ENCODE measurements at places on chromosomes 5 and 9.

DNA sequence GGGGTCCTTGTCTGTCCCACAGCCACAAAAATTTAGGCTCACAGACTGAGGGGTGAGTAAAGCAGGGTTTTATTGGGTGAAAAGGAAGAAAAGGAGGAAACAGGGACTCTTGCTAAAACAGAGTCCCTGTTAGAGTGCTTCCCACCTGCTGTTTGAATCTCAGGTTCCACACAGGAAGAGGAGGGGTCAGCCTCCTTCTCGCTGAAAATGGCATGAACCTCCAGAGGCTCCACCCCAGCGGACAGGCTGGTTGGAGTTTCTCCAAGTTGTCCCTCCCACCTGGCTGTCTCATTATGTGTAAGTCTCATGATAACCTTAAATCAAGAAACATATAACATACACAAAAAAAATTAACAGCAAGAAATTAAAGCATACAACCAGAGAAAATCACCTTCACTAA, 28.3 kb upstream of the UHRF2 start:
- no peak for DNase-seq

GRCh38 chr5:123916345-123917121, 404.6 kb downstream of the CSNK1G3 start:
- DNase-seq: no peak

- DNase-seq: no peak
Observed at GRCh38 chr5:151002250-151002649, 18.1 kb upstream of the GPX3 start.

GRCh38 chr9:68778635-68779034, 73.6 kb downstream of the PIP5K1B start:
- DNase-seq: no peak

- DNase-seq: no peak
Observed at GRCh38 chr5:154679501-154679900, 75.7 kb upstream of the LARP1 start.

DNA sequence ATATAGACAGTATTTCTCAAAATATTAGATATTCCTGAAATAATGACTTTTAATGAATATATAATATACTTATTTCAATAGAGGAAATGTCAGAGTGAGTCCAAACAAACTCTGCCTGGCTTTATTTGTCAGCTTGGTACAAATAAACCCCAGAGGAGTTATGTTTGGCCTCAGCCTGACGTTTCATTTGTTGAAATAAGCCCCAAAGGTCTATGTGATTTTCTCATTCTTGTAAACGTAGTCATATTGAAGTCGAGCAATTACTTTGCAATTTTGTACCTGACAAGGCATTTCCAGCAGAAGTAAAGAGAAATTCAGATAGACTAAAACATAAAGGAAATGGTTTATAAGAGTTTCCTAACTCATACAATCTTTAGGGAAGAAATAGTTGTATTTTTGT, 57.9 kb downstream of the MCCC2 start:
- DNase-seq: no peak

GRCh38 chr9:546235-546634, 295.3 kb upstream of the DMRT1 start:
- no peak for DNase-seq

DNA sequence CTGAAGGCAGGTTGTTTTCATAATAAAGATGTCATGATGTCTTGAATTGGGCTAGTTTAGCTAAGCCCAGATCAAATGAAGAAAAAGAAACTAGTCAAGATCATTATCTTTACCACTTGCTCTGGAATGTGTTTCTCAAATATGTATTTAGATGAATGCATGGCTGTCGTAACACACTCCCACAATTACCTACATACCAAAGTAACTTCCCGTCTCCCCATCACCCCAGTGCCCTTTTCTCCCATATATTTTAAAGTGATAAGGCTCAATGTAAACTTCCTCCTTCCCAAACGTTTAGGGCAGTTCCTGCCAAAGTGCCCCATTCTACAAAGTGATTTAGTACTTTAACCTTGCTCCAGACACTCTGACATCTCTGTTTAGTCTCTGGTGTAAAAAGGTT, 61.4 kb downstream of the SLC1A3 start:
- DNase-seq: no peak

GRCh38 chr5:14660833-14661232, 3.7 kb upstream of the OTULIN start:
- no peak for DNase-seq

GRCh38 chr5:131488463-131488862, 146.6 kb downstream of the RAPGEF6 start:
- DNase-seq: no peak

DNA sequence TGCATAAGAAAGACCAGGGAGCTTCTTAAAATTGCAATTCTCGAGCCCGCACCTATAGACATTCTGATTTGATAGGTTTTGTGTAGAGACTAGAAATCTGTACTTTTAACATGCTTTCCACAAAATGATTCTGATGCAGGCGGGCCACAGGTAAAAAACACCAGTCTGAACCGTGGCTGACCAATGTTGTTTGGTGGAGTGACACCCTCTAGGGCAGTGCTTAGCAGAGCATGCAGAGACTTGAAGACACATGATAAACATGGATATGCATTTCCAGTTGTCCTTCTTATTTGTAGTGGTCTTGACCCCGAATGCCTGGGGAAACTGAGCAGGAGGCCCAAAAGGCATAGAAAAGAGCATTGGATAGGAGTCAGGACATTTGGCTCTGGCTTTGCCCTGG, 10.5 kb upstream of the COL15A1 start:
- no peak for DNase-seq

DNA sequence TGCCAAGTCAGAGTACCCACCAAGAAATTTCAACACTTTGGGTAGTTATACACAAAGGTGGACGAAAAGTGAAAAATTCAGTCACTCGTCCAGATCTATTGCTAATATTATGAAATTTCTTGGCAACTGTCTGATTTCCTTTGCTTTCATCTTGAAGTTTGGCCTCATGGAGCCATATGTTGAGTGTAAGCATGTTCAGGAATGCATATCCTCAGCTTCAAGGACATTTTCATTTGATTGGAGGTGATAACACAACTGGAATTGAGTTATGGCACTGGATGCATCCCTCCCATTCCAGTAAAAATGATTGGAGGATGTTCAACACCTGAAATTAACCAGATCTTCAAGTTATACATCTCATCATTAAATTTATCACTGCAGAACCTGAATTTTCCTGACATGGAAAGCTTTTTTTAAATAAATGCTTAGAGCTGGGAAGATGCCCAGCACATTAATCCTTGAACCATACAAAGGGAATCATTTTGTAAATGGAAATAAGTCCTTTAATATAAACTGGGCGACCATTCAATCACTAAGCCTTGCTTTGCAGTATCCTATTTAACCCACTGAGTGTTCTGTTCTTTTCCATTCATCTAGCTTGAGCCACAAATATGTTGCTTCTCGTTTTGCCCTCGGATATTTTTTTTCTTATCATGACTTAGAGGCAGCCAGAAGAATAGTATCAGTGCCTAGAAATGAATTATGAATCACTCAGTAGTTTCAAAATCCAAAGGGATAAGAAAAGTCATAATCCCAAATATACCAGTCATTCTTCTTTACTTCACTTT, 273.7 kb upstream of the PIK3R1 start:
- no peak for DNase-seq

DNA sequence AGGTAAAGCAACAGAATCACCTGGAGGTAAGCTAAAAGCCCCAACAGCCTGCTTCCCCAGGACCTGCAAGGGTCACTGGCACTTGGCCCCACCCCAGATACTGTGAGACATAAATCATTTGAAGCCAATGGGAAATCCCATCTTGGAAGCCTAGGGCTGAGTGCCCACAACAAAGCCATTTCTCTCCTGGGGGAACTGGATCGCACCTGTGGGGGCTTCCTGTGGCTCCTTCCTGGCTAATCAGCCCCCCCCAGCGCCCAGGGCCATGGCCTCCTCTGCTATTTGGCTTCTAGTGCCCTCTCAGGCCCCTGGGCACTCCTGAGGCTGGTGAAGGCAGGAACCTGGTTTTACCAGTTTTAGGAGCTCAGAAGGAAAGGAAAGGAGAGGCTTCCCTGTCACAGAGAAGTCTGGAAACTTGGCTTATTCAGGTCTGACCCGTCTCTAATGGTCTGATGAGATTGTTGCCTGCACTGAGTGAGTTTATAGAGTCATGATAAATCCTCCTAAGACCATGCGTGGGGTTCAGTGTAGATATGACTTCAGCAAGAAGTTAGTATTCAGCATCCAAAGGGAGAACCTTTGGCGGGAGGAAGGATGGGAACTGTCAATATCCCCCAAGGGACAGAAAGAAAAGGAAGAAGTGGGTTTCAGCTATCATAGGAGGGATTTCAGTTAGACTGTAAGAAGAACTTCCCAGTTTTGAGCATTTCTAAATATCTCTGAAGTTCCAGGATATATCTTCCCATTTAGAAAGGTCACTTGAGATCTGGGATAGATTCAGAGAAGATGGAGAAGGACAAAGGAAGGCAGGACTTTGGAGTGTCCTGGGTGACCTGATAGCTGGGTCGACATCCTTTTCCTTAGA, 1.2 kb downstream of the KCNMB1 start:
- DNase-seq: no peak

GRCh38 chr9:113381909-113382411, 5.2 kb upstream of the HDHD3 start:
- DNase-seq: no peak

GRCh38 chr5:148248894-148249293, 10.6 kb downstream of the MARCOL start:
- no peak for DNase-seq

DNA sequence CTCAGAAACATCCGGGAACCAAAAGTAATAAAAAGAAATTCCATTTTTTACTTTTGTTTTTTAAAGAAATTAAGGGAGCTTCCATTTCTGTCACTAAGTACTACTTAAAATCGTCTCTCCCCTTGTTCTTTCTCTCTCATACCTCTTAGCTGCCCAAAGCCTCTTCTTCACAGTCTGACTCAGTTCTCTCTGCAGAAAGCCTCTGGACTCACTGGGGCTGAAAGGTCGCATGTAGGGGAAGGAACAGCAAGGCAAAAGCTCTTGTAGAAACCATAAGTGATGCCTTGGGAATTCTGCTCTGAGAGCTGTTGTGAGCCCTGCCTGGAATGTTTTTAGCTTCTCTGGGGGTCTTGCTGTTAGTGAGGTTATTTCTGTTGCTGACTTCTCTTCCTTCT, 100.8 kb upstream of the RANBP3L start:
- no peak for DNase-seq

DNA sequence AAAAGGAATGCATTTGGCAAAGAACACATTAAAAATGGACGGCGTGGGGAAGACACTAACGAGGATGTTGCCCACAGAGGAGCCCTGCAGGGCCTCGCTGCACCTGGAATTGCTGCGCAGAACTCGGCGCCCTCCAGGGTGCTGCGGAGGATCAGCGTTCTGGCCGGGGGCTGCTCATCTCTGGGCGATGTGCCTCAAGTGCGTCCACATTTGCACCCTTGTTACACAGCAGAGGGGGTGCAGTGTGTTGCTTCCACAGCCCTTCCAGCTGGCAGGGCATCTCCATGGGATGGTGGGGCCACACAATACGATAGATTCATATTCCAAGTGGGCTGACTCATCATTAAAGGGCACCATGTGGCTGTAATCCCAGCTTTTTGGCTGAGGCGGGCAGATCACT, 63.1 kb downstream of the AK8 start:
- DNase-seq: no peak

DNA sequence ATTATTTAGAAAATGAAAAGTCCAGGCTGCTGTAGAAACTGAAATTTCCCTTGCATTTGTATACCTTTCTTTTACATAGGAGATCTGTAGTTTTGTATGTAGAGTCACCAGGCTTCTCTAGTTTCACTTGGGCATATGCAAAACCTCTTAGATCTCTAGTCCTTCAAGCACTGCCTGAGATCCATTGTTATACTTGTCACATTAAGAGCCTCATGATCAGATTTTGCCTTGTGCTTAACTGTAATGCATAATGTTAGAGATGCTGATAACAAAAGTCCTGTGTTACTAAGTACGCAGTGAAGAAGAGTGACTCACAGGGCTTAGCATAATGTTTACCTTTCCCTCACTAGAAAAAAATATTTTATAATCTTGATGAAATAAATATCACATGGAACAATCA, 250.2 kb downstream of the CYLC2 start:
- no peak for DNase-seq

- no peak for DNase-seq
Observed at GRCh38 chr9:81552581-81552991, 136.8 kb downstream of the TLE1 start.

DNA sequence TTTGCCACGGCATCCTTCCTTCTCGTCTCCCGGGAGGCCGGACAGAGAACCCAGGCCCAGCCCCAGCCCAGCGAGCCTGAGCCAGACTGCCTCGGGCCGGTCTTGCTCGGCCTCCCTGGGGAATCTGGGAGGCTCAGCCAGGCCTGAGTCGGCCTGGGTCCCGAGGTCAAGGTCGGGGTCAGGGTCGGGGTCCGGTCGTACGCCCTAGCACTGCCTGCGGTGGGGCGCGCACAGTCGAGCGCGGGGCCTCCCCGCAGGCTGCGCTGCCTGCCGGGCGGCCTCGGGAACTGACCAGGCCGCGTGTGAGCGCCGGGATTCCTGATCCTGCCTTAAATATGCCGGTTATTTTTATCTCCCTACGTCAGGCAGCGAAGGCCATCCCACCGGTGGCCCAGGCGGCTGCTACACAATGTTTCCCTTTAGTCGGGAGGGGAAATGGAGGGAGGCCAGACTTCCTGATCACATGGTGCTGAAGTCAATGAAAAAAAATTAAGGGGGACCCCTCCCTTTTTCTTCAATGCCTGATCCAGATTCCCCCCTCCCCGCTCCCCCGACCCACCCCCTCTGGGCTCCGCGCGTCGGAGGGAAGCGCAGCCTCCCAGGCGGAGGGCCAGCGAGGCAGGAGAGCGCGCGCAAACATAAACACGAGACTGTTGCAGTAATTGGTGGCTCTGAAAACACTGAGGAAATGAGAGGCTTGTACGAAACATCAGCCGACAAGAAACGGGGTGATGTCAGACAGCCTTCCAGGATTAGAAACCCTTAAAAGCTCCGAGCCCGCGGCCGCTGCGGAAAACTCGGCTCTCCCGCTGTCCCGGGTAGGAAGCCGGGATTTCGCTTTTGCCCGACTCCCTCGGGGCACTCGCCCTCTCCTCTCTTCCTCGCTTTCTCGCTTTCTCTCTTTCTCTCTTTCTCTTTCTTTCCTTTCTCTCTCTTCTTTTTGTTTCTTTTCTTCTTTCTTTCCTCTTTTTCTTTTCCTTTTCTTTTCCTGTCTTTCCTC, 148.2 kb upstream of the KLF4 start:
- no peak for DNase-seq

DNA sequence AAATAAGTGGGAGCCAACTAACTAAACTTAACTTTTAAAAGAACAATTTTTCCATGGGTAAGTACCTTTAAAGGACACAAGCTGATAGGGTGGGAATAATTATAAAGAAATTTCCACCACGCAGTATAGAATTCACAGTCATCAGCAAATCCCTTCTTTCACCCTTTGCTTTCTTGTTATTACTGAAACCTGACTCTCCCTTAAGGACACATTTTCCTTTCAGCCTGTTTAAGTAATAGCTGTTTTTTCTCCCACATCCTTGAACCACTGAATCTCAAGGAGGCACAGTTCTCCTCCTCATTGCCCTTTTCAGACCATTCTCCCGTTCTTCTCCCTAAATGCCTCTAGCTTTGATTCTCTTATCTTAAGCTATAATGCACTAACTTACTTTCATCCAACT, 6.3 kb downstream of the C5orf15 start:
- no peak for DNase-seq

GRCh38 chr5:15525703-15526275, 25.8 kb downstream of the FBXL7 start:
- DNase-seq: no peak

- no peak for DNase-seq
Observed at GRCh38 chr5:114838937-114839336, 330.8 kb downstream of the TRIM36 start.

GRCh38 chr9:109901201-109901600, 121.2 kb downstream of the PALM2AKAP2 start:
- DNase-seq: no peak

GRCh38 chr9:87342743-87343142, 154.9 kb upstream of the DAPK1 start:
- DNase-seq: no peak
